ENCODE measurements at places on chromosomes 7 and 10.

- DNase-seq = peak; percentile 91
These were observed 1.1 kb upstream of the ARL4A start for GRCh38 chr7:12686234-12686890.

GRCh38 chr7:112362731-112363131 lies 87.5 kb upstream of the IFRD1 start:
- peak; percentile 8 for DNase-seq

DNA sequence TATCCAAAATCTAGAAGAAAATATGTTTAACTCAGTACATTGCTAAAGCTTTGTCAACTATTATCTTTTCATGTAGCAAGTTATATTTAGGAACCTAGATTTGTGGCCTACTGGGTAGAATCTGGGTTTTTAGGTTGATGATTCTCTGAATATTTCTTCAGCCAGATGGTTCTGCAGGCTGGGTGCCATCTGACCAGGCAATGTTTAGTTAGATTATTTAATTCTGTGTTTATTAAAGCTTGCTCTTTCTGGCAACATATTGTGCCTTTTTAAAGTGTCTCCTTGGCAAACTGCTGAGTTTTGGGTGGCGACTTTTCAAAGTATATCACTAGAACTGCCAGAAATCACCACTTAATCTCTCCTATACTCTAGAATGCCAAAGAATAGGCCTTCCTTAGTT lies 114.1 kb downstream of the LHFPL3 start:
- DNase-seq = no peak

GRCh38 chr7:36811807-36812206 lies 87.5 kb upstream of the AOAH start:
- DNase-seq = no peak

DNA sequence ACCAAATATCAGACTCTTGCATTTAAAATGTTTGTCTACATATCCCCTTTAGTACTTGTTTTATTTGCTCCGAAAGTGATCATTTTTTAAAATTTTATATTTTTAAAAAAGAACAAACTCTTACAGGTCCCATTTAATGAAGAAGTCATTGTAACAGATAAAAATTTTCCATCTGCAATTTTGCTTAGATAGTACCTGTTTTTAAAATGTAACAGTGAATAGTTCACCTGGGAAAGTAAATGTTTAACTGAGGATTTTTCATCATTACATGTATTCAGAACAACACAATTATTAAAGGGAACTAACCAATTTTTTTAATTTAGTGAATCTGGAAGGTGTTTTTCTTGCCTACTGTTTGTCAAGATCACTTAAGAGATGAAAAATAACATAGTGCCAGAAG lies 1099.5 kb upstream of the PHF14 start:
- no peak for DNase-seq

DNA sequence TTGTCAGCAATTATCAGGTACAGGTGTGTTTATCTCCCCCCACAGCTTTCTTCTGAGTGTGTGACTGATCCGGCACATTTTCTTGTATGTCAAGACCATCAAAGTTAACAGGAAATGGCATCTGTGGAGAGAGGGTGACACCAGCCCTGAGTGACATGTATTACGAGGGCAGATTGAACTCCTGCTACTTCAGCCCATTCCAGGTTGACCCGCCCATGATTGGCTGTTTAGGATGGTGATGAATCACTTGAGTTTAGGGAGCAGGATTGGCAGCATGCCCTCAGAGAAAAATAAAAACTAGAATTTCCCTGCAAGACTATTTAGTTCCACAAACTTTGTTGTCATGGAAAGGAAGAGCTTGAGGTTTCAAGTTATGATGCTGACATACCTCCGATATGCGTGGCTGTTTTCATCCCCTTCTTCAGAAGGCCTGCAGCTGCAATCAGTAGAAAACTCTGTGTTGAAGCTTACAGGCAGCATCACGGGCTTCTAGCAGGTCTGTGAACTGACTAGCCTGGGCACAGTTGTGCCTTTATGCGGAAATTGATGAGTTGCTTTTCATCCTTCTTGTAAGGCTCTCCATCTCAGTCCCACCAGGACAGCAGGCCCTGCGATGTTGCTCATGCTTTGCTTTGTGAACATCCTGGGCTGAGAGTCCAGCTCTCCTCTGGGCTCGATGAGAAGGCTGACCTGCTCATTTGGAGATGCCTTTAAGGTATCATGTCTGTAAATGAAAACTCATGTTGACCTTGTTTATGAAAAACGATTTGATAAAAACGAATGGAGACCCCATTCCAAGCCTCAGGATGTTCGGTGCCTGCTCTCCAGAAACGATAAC lies 8.0 kb upstream of the CELF2 start:
- DNase-seq = peak; percentile 34

- DNase-seq = no peak
These were observed 53.1 kb downstream of the PRKAG2 start for GRCh38 chr7:151823566-151824372.

DNA sequence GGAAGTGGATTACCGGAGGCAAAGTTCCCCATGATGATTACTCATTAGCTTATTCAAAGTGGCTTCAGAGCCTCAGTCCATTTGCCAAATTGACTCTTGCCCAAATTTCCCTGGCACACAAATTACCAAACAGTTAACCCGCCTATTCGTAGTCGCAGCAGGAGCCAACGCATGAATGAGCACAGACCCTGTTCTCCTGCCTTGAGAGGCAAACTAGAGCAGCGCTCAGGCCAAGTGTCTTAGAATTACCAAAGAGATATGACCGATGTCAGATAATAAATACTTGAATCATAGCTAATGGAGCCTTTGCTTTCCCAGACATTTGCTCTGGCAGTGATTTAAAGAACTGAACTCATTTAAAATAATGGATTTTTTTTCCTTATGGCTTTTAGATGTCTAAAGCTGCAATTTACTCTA lies 64.9 kb downstream of the CTTNBP2 start:
- no peak for DNase-seq

- DNase-seq = no peak
These were observed 7.6 kb downstream of the ZNF511 start for GRCh38 chr10:133316266-133316665.

DNA sequence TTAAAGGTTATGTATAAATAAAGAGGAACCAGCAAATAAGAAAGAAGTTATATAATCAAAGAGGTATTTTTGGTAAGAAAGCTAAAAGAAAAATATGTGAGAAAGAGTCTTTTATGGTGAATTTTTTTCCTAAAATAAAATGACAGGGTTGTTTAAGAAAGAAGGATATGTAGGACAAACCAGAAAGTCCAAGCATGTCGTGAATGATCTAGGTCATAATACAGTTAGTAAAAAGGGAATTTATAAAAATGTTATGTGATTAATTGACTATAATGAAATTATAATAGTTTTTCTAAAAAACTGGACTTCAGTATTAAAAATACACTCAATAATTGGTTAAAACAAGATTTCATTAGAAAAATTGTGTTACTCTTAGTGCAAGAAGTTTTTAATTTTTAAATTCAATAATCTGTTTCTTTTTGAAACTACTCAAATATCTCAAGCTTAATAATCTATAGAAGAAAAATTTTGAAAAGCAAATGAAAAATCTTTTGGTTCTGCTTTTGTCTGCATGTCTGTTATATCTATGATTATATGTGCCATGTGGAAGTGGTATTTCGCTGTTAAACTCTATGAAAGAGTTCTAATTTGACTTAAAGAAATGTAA lies 23.3 kb downstream of the AVL9 start:
- DNase-seq = no peak

DNA sequence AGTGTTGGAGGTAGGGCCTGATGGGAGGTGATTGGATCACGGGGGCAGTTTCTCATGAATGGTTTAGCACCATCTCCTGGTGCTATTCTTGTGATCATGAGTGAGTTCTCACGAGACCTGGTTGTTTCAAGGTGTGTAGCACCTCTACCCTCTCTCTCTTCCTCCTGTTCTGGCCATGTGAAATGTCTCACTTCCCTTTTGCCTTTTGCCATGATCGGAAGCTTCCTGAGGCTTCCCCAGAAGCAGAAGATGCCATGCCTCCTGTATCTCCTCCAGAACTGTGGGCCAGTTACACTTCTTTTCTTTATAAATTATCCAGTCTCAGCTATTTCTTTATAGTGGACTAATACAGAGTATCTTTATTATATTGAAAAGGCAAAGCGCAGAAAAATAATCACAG lies 90.1 kb downstream of the FAM171A1 start:
- no peak for DNase-seq

DNA sequence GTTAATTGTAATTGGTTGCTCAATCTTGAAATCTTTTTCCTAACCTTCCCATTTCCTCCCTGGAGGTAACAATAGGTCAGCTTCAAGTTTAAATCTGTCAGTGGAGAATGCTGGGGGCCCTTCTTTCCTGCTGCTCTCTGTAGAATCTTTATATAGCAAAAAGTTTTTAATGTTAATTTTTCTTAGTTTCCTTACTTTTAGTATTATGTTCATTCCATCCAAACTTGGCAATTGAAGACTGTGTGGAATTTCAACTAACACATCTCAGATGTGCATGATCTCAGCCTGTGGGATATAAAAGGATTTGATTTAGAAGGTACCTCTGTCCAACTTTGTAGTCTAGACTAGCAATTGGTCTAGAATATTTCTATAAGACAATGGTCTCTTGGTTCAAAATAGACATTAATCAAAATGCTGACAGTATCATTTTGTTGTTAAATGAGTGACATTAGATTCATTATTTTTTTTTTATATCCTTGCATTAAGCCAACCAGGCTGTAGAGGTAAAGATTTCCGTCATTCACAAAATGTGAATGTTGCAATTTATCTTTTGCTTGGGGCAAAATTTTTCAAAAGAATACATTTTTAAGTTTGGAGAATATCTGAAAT lies 100.4 kb upstream of the SEMA3A start:
- peak; percentile 67 for DNase-seq

GRCh38 chr7:93117852-93118530 lies at the start of gene SAMD9:
SAMD9 (minus strand) TSS chr7:93117979; CDS start chr7:93106097, 11,882 bp downstream.
- peak; percentile 83 for DNase-seq

DNA sequence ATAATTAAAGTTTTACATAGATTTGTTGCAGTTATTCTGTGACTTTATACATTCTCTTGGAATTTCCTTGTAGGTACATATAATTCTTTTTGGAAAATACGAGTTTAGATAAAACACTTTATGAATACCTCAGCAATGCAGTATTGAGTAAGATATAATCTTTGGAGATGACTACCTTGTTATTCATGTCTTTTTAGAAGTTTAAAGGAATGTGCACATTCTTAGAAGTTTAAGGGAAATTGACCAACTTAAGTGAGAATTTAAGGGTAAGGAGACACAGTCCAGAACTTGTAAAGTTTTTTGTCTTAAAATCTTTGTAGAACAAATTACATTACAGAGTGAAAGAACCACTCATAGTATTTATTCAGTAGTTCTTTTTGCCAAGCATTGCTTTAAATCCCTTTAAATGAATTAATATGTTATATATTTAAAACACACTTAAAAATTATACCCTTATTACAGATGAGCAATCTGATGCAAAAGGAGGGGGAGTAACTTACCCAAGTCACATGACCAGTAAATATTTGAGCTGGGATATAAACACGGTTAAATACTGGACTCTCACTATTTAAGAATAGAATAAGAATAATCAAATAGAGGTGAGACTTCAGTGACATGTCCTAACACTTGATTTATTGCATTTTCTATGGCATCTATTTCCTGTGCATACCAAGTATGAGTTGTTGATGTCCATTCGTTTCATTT lies 139.5 kb upstream of the FERD3L start:
- peak; percentile 53 for DNase-seq

DNA sequence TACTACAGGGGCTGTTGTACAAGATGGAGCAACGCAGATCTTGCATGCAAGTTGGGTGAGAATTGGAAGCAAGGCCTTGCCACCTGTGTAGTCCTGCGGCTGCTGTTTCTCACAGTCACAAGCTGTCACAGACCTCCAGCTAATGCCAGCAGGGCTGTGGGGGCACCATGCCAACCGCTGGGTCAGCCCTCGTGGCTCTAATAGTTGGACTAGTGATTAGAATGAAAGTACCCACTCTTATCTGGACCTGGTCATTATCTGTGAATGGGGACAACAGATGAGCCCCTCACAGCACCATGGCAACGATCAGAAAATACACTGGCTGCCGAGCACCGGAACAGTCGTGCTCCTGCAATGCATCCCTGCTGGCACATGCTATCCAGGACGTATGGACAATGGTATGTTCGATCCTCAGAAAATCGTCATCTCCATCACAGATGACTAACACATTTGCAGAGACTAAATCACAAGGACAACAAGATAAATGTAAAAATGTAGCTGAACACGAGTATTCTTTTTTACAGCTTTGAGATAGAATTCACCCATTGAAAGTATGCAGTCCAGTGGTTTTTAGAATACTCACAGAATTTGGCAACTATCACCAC lies 80.4 kb upstream of the CALN1 start:
- no peak for DNase-seq

Measured in AG10803 (cell line).